ELR (cell line): ENCODE measurements at places on chromosomes 2 and 18.

DNA sequence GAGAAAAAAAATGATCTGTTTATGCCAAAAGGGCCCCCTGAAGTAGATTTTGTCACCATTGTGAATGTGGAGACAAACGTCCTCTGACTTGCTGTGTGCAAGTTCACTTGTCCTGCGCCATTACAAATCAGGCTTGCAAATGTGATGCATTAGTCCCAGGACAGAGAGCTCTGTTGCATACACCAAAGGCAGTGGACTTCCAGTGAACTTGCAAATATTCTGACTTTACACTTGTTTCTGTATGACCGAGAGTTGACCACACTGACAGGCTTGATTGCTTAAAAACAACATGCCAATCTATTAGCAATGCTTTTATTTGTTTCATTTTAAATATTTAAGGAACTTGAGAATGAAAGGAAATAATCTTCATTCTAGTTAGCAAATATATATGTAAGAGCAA is 293.2 kb downstream of the PLCL1 start:
- no peak for DNase-seq

GRCh38 chr2:74548900-74549826 is 4.6 kb downstream of the LOXL3 start:
- peak; percentile 80 for DNase-seq

- DNase-seq = peak; percentile 84
These were observed 5.4 kb downstream of the SPR start for GRCh38 chr2:72892506-72893173.

- DNase-seq = no peak
These were observed 34.3 kb upstream of the TXNDC2 start for GRCh38 chr18:9851511-9851910.

- no peak for DNase-seq
These were observed 183.4 kb downstream of the NEDD4L start for GRCh38 chr18:58227361-58227930.

- no peak for DNase-seq
These were observed 23.9 kb upstream of the GPR17 start for GRCh38 chr2:127621981-127622431.

- peak; percentile 31 for DNase-seq
These were observed 174.2 kb upstream of the RBMS1 start for GRCh38 chr2:160667811-160668210.

GRCh38 chr2:100196786-100197494 is 54.5 kb upstream of the AFF3 start:
- no peak for DNase-seq

DNA sequence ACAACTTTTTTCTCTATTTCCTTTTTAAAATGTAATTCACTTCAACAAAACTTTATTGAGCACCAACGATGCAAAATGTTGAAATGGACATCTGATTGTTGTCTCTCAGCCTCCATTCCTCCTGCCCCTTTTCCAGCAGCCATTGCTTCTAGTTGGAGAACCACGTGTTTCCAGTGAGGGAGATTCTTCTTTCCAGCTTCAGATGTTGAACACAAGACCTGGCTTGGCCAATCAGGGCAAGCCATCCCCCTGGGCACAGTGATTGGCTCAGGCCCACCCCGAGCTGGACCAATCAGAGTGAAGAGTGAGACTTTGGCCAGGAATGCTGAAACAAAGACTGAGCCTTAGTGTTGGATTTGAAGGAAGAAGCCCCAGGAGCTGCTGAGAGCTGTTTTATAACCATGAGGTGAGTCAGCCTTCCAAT is 59.0 kb downstream of the E2F6 start:
- DNase-seq = peak; percentile 64

DNA sequence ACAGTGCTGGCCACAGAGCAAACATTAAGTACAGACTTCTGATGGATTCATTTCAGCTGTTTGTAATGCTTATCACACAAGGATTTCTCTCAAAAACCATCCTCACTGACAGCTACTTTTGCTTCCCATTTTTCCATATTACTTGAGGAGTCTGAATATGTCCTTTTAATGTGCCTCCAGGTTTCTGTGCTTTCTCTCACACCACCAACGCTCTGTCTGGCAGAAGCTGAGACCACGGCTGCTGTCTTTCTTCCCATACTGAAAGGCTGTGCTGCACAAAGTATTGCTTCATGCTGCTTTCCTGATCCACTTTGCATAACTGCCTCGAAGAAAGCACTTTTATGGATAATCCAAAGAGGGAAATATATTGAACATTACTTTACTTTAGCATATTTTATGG is 312.1 kb upstream of the ZEB2 start:
- DNase-seq = no peak

DNA sequence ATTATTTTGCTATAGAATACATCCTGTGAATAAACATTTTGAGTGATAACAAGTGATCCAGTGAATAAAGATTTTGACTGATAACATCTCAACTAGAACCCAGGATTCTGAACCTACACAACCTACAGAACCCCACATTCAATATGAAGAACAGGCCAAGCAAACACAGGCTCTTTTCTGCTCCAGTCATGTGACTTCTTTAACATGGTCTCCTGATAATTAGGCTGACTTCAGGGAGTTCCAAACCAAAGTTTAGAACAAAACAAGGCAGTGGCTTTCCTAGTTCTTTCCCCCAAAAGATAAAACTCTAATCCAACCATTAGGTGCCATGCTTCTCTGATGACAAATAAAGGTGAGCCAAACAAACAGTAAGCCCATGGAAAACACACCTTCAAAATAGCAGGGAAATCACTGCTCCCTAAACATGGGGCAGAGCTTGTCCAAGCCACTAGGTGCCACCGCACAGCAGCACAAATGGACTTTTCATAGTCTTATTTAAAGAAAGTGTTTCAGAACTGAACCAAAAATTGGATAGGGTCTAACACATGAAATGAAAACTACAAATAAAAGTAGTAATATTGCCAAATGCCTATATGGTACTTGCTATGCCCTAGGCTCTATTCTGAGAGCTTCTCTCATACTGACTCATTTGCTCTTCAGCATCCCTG is 95.3 kb downstream of the EVA1A start:
- DNase-seq = peak; percentile 68

DNA sequence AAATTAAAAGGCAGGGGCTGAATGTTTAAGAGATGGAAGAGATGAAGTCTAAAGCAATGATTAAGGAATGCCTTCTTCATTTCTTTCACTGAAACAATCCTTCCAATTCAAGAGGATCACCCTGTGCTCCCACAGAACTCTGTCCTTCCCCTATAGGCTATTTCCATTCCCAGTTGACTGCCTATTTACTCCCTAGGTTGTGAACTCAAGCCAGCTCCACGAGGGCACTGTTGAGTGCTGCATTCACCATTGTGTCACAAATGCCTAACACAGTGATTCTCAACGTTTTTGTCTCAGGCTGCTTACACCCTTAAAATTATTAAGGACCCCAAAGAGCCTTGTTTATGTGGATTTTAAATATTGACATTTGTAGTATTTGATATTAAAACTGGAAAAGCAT is 112.4 kb downstream of the AOX1 start:
- DNase-seq = no peak
